ENCODE measurements at places on chromosomes 4 and X. TPM values are rescaled to one million over a fixed set of nuclear protein-coding genes. Genes with fewer than 3 reads are reported as not detected.

EMCN gene
- 29.1 TPM for total RNA-seq

SCD5 gene
- total RNA-seq, result 124 TPM

TBX22 gene
- total RNA-seq, result 1.3 TPM

SHROOM4 gene
- total RNA-seq, result 10.0 TPM

PNMA6E gene
- not detected for total RNA-seq

CXorf65 gene
- total RNA-seq, result not detected

HERC5 gene
- 4.2 TPM for total RNA-seq

SLC26A1 gene
- 0.49 TPM for total RNA-seq

PABPC4L gene
- 8.8 TPM for total RNA-seq

SSX2B gene
- total RNA-seq, result not detected
